ENCODE measurements at places on chromosomes 11 and 22.

GRCh38 chr11:14454861-14455632 is 44.6 kb downstream of the COPB1 start:
- peak; percentile 54 for DNase-seq

- no peak for DNase-seq
Observed at GRCh38 chr11:109298865-109299264, 123.1 kb upstream of the C11orf87 start.

DNA sequence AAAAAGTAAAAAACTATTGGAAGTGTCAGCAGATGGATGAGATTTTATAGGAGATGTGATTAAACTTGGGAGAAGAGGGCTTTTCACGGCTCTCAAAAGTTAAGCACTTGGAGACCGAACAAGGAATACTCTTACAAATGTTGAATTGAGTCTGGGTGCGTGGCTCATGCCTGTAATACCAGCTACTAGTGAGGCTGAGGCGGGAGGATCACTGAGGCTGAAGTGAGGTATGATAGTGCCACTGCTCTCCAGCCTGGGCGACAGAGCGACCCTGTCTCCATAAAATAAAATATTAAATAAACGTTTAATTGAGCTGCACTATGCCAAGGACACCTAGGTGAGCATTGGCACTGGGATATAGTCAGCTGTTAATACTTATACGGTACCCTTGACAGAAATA is 1.9 kb downstream of the CEP57 start:
- DNase-seq = no peak

DNA sequence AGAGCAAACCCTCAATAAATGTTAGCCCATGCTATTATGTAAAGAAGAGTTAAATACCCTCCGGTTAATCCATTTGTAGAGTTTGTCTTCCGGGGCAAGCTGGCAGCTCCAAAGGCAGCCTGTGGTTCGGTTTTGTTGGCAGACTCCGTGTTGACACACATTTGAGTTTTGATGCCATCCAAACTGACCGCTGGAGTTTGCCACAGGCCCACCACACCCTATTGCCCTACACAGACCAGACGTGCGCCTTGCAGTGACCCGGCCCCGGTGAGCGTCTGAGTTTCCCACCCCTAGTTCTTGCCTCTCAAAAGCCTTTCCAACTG is 25.1 kb downstream of the ELFN2 start:
- no peak for DNase-seq
